NCI-H2171 treated with DMSO at 0.1 percent for 48 hours (cell line): ENCODE measurements at places on chromosomes 2 and 18.
A peak's percentile ranks its signal among the peaks of the same experiment; 100 is the strongest.

DNA sequence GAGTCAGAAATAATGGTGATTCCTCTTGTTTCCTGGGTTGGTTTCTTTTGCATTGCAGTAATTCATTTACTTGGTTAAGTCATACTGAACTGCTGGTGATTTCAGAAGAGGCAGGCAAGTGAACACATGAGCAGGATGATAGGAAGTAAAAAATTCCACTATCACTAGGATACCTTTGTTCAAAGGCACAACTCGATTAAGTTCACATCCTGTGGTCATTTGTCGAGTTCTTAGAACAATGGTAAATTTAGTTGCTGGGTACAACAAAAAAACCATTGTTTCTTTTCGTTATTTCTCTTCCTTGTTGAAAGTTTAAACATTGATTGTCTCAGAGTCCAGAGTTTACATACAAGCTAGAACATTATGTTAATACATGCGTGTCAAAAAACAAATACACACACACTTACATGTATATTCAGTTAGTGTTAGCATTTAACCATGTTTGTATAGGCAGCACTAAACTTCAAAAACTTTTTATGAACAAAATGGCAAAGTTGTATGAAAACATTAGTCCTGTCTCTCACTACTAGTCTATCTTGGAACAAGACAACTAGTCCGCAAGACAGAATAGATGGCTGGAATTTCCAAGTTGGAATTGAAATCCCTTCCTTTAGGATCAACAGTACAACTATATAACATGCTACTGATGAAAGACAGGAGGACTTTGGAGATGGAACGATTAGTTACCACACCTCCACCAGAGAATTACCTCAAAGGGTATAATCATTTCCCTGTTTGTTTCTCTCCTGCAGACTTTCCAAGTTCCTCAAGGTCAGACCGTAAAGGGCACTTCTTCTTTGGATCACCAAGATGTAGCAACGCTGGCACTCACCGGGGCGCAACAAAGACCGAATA lies 26.2 kb downstream of the STK39 start:
- DNase-seq, result no peak

- DNase-seq, result no peak
Measured at GRCh38 chr2:2686222-2686621, 355.1 kb upstream of the MYT1L start.

DNA sequence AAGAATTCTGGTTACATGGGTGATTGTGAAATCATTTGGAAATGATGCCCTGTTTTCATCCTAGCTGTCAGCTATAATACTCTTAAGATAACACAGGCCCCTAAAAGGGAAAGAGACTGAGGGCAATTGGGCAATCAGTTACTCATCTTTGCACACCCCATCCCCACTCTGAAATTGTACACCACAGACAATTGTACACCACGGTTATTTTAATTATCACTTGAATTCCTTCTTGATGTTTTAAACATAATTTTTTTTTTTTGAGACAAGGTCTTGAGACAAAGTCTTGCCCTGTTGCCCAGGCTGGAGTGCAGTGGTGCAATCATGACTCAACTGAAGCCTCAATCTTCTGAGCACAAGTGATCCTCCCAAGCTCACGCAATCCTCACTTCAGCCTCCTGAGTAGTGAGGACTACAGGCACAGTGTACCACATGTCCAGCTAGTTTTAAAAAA lies 862.4 kb upstream of the ACVR2A start:
- no peak for DNase-seq

DNA sequence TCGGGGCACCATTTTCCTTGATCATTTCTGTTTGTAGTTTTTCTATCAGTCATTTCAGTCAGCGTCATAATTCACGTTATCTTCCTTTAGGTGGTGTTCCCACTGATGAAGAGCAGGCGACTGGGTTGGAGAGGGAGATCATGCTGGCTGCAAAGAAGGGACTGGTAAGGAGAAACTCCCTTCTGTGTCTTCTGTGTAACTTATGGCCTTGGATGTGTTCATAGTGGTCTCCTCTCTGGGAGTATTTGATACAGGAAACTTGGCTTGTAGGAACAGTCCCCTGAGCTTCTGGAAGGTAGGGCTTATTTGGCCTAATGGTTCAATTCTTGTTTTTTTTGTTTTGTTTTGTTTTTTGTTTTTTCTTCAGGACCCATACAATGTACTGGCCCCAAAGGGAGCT lies 1.1 kb downstream of the COX5B start:
- DNase-seq, result no peak

GRCh38 chr2:148994341-148994740 lies 44.2 kb upstream of the LYPD6B start:
- no peak for DNase-seq

DNA sequence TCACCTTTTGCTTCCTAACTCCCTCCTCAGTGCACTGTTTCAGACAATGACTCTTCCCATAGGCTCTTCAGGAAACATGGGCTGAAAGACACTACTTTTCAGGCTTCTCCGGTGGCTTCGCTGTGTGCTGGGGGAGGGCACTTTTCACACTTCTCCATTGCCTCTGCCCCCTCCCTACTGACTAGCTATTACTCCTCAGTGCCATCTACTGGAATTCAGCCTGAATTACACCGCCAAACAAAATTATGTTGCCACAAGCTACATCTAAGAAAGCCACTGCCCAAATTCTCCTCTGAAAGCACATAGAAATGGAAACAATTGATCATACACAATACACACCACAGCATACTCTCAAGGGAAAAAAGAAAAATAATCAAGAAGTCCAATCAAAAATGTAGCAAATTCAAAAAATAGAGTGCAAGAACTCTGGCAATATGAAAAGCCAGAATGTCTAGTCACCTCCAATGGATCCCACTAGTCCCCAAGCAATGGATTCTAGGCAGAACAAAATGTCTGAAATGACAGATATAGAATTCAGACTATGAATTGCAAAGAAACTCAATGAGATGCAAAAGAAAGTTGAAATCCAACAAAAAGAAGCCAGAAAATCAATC lies 1139.4 kb upstream of the GYPC start:
- DNase-seq, result peak; percentile 47

GRCh38 chr2:104702031-104702850 lies 151.7 kb upstream of the POU3F3 start:
- no peak for DNase-seq

DNA sequence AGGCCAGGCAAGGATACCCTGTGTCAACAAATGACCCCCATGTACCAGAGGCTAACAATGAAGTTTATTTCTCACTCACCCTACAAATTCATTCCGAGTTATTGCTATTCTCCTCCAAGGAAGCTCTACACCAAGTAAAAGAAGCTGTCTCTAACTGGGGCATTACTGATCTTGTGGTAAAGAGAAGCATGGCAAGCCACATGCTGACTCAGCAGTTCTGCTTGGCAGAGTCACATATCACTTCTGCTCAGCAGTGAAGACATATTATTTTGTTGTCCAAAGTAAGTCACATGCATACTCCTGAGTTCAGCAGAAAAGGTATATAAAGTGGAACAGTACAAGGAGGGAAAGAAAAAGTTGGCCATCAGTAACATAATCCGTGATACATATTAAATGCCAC lies 315.8 kb downstream of the GULP1 start:
- DNase-seq, result no peak

GRCh38 chr18:24142376-24142775 lies 3.5 kb downstream of the CABYR start:
- no peak for DNase-seq

DNA sequence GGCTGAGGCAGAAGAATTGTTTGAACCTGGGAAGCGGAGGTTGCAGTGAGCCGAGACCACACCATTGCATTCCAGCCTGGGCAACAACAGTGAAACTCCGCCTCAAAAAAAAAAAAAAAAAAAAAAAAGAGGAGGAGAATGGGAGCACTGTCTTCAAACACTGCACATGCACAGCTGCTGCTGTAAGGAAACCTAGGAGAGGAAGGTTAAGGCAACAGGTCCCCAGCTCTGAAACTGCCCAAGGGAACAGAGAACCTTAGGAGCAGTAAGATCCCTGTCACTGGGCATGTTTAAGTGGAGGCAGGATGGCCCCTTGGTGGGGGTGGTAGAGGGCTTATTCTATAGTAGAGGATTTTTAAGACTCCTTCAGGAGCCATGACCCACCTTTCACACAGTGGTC lies 111.2 kb downstream of the CLIP4 start:
- DNase-seq, result peak; percentile 10
